ENCODE measurements at places on chromosomes 4 and X. TPM values are rescaled to one million over a fixed set of nuclear protein-coding genes. Genes with fewer than 3 reads are reported as not detected.

Gene VSIG1
- total RNA-seq, result 0.15 TPM

Gene SLC10A4
- total RNA-seq, result 0.24 TPM

Gene CT47C1
- not detected for total RNA-seq

Gene SLC9B1
- total RNA-seq, result not detected

Gene PITX2
- total RNA-seq, result 0.59 TPM

DNA sequence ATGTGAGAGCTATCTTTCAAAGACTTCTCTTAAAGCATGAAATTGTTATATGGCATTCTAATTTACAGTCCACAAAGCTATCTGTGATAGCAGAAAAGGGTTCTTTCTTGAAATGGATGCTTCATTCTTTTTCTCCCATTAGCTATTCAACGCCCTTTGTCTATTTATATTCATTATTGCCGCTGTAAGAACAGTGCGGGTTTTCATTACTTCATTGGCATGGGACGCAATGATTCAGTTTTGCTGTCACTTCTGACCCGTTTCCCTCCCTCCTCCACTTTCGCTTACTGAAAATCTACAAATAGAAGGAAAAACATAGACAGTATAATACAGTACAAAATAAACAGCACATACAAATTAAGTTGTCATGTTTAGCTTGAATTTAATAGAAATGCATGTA lies 394.6 kb downstream of the PCDH7 start:
- no peak overlapping the region for H3K27ac ChIP-seq
- no peak for DNase-seq
- H3K27me3 ChIP-seq, result no peaks in the 10 kb centered on the region

DNA sequence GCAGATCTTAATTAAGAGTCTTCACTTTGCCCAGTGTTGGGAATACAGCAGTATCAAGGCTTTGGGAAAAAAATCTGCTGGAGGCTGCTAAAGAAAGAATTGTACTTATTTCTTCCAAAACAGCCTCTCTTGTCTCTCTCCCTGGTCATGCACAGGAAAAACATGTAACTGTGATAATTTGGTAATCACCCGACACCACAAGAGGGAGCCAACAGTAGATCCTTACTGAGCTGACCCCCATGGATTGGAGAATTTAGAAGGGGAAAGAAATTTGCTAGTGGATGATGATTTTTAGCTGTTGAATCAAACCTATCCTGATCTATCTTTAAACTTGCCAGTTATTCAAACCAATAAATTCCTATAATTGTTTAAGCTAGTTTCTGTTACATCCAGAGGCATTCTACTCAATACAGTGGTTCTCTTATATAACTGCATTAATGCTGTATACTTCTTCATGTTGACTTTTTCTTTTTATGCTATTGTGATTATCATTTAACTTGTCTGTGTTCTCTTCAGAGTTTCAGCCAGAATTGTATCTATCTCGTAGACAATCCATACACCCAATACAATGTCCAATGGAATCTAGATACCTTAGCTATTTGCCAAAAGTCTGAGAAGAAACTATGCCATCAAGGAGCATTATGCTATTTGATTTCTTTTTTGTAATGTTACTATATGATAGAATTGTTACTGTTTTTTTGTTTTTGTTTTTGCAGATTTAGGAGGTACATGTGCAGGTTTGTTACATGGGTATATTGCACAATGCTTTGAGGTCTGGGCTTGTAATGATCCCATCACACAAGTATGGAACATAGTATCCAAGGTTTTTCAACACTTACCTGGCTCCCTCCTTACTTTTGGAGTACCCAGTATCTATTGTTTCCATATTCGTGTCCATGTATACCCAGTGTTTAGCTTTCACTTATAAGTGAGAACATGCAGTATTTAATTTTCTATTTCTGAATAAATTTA lies 31.3 kb upstream of the ARHGEF38 start:
- H3K36me3 ChIP-seq, result no peaks in the 10 kb centered on the region
- peak; percentile 68 for DNase-seq
- peaks cover 11% of the 10 kb centered on the region for H3K27me3 ChIP-seq
- no peak overlapping the region for H3K27ac ChIP-seq
- no peaks in the 10 kb centered on the region for H3K4me1 ChIP-seq
- H3K4me3 ChIP-seq, result no peak overlapping the region

GRCh38 chrX:3006495-3006894 lies at the start of gene ARSH:
Gene ARSH, plus strand, starts transcription at chrX:3006546. Its CDS starts 67 bp downstream, at chrX:3006613.
- H3K4me3 ChIP-seq, result no peak within 1 kb of the TSS
- H3K27me3 ChIP-seq, result no peaks in the 10 kb centered on the region
- no peaks in the 10 kb centered on the region for H3K4me1 ChIP-seq
- H3K27ac ChIP-seq, result no peak within 1 kb of the TSS
- DNase-seq, result no peak
- no peaks in the 10 kb centered on the region for H3K36me3 ChIP-seq

DNA sequence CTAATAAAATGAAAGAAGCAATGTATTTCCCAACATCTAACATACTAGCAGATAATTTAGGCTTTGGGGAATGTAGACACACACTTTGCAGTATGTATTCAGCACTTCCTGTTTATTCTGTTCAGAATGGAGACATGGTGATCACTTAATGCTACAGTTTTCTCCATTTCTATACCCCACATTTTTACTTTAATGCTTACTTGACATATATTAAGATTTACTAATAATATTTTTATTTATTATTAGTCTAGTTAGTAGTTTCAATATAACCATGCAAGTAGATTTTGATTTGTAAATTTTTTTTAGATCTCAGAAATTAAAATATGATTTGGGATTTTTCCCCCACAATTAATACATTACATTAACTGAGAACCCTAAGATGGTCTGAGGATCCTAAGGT lies 98.4 kb downstream of the PRSS12 start:
- H3K4me3 ChIP-seq, result no peak overlapping the region
- no peaks in the 10 kb centered on the region for H3K27me3 ChIP-seq
- DNase-seq, result no peak
- no peak overlapping the region for H3K27ac ChIP-seq
- H3K4me1 ChIP-seq, result no peaks in the 10 kb centered on the region

DNA sequence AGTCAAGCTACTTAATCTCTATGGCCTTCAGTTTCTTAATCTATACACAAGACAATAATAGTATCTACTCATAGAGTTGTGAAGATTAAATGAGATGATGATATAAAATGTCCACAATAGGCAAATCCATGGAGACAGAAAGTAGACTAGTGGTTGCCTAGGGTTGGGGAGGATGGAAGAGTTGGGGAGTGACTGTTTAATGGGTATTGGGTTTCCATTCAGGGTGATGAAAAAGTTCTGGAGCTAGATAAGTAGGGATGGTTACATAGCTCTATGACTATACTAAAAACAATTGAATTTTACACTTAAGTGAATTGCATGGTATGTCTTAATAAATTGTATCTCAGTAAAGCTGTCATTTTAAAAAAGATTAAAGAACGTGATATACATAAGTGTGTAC lies 35.7 kb downstream of the BCORL1 start:
- H3K27me3 ChIP-seq, result no peaks in the 10 kb centered on the region
- DNase-seq, result no peak
- H3K36me3 ChIP-seq, result no peaks in the 10 kb centered on the region

DNA sequence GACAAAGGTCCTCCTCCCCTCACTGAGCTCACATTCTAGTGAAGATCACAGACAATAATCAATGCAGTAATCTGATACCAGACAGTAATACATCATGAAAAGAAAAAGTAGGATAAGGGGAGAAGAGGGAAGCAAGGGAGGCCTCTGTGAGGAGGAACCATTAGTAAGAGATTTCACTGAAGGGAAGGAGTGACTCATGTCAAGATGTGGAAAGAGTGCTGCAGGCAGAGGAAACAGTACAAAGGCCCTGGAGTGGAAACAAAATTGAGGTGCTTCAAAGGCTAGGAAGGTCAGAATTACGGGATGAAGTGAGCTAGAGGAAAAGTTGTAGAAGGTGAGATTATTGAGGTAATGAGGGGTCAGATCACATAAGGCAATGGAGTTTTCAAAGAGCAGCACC lies 38.1 kb downstream of the LAMTOR3 start:
- DNase-seq, result no peak
- no peaks in the 10 kb centered on the region for H3K27me3 ChIP-seq
- no peak overlapping the region for H3K4me3 ChIP-seq
- H3K36me3 ChIP-seq, result no peaks in the 10 kb centered on the region
- peaks cover 4% of the 10 kb centered on the region for H3K4me1 ChIP-seq

DNA sequence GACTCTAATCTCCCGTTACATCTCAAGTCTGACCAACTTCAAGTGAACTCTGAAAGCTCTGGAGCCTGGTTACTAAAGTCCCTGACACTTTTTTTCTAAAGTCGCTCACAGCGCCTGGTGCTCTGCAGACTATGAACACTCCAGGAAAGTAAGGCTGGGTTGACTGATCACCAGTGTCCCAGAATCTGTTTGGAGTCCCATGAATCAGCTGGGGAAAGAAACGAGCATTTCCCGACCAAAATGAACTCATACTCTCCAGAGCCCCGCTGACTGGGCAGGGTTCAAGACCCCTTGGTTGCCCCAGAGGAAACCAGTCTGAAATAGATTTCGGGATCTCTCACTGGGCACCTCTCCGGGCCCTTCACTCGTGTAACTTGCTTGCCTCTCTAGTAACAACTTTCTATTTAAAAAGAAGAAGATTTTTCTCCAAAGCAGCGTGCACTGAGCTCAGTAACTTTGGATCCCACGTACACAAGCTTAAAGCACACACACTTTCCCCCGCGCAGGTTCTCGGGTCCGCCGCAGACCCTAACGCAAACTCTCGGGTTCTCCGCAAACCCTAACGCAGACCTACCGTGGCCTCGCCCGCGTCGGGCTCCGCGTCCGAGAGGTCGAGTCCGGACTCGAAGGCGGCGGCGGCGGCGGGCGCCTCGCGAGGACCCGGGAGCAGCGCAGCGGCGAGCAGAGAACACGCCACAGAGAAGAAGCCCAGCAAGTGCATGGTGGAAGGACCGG lies 964 bp downstream of the VEGFC start:
- peaks cover 45% of the 10 kb centered on the region for H3K27me3 ChIP-seq
- peak overlapping the region; percentile 82 for H3K4me3 ChIP-seq
- peak; percentile 67 for DNase-seq

DNA sequence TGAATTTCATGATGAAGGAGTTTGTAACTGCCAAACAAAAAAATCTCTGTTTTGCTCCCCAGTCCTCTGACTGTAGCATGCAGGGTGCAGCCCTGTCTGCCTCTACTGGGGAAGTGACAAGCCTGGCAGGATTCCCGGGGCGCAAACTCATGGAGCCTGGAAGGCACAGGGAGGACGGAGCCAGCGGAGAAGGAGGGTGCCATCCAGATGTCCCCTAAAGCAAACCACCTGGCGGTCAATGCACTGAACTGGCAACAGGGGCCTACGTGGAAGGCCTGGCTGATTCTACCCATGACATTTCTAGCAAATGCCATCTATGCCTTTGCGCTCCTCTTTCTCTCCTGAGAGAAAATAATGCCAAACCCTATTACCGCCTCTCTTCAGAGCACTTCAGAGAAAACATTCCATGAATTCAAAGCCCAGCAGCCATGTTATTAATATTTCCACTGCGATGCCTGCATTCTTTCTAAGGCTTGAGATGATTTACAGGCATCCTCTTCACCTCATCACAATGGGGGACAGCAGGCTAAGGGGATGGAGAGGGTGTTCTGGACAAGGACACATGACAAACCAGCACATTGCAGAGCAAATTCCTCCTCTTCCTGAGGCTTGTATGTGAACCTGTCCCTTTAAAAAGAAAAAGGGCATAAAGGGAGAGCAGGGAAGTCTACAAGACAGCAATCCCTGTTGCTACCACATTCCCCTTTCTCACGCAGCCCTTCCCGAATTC lies 329.3 kb upstream of the NOCT start:
- H3K27me3 ChIP-seq, result no peaks in the 10 kb centered on the region
- H3K36me3 ChIP-seq, result no peaks in the 10 kb centered on the region
- no peak overlapping the region for H3K4me3 ChIP-seq
- H3K27ac ChIP-seq, result no peak overlapping the region
- peaks cover 21% of the 10 kb centered on the region for H3K4me1 ChIP-seq

- H3K4me3 ChIP-seq, result no peak overlapping the region
- peak; percentile 7 for DNase-seq
- H3K27me3 ChIP-seq, result no peaks in the 10 kb centered on the region
- no peak overlapping the region for H3K27ac ChIP-seq
- peaks cover 9% of the 10 kb centered on the region for H3K4me1 ChIP-seq
Measured at GRCh38 chr4:57154191-57154590, 44.0 kb upstream of the IGFBP7 start.

Measured in neural progenitor cell (in vitro differentiated cells).